ENCODE measurements at places on chromosomes 2 and 18.

GRCh38 chr2:69683170-69683971 is 39.8 kb upstream of the AAK1 start:
- no peak for DNase-seq

DNA sequence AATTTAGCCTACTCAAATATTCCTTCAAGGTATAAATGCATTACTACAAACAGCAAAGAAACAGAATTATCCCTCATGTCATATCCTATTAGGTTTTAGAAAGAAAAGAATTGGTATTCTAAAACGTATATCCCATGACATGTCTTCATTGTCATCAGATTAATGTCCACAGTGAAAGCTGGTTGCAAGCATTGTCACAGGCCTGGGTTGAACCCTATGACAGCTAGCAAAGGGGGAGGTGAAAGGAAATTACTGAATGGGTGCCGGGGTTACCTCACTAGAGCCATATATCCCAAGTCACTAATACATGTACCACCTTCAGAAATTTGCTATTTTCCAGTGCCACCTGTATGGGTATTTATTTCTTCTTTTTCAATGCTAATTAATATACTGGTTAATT is 1630.5 kb upstream of the NXPH2 start:
- no peak for DNase-seq

DNA sequence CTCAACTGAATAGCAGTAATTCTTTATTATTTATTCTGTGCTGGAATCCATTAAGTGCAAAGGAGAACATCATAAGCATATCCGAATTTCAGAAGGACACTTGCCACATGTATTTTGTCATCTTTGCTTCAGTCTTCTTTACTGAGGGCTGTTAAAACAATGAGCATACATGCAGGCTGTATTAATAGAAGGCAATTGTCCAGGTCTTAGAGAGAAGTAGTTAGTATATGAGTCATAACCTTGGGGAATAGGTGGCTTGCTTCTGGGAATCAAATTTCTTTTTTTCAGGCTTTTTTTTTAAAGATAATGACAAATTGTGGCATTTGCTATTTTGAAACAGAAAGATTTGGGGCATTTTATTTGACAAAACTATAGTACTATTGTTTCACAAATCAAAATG is 773.5 kb downstream of the CNTNAP5 start:
- DNase-seq, result no peak

GRCh38 chr2:153105829-153106578 is 372.6 kb downstream of the RPRM start:
- DNase-seq, result no peak

DNA sequence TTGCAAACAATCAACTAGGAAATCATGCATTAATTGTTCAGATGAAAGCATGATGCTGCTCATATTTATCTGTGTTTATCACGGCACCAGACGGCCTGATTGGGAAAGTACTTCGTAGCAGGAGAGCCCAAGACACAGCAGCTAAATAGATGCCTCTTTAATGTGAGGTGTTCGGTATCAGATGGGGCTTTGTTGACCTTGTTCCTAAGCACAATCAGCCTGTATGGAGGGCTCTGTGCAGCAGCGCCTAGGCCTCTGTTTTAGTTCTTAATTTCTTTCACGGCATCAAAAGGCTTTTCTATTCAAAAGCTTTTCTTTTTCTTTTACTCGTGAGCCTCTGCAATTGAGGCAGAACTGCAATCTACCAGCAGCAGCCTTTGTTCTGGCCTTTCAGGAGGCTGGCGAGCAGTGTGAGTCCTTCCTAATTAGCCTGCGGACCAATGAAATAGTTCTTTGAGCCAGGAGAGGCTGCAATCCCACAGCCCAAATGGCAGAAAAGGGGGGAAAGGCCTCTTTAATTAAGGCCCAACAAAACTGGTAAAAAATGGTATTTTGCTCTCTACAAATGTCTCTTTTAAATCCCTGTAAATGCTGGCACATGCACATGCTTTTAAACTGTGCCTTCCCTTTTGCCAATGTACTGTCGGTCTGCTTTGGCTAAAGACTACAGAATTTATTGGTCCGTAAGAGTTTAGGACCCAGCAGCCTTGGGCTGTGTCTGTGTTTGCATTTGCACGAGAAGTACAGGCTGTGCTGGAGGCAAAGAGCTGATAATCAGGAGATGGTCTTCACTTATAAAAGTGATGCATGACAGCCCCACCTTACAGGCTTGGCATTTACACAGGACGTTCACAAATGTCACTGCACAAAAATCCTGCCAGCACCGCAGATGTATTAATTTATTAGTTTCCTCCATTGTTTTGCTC is 159.6 kb downstream of the RND3 start:
- DNase-seq, result peak; percentile 62

DNA sequence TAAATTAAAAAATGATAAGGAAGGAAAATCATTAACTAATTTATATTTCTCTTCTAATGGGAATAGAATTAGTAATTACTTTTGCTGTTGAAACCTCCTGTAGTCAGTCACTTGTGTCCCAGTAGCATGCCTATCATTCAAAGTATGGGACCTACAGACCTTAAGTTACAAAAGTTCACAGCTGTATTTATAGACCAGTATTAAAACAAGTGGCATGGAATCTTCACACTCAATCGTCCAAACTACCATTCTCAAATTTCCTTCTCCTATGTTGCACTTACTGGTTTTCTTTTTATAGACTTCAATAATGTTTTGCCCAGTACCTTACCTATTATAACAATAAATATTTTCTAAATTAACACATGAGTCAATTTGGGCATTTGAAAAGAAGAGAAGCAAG is 639.9 kb downstream of the ERBB4 start:
- DNase-seq, result no peak

GRCh38 chr2:112893752-112894151 is 17.2 kb upstream of the IL37 start:
- no peak for DNase-seq

GRCh38 chr18:55744206-55744605 is 156.2 kb upstream of the TCF4 start:
- DNase-seq, result no peak

DNA sequence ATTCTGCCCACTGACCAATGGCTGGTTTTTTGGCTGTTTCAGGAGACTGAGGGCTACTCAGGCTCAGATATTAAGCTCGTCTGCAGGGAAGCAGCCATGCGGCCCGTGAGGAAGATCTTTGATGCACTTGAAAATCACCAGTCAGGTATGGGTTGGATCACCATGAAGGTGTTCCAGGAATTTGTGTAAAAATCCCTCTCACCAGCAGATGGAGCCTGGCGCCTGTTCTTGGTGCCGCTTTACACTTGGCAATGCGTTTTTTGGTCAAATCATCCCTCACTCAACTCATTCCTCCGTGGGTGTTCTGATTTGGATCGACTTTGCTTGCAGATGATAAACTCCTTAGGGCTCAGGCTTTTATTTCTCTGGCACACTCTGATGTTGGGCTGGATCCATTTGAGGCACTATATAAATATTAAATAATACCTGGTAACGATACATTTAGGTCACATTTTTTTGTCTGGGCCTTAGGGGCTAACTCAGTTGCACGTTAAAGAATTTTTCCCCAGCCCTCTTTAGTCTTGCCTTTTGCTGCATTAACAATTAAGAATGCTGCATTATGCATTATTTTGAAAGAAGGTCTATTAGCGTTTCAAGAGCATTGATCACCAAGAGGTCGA is 50.0 kb downstream of the HDHD2 start:
- DNase-seq, result peak; percentile 15

- DNase-seq, result no peak
Measured at GRCh38 chr2:63827749-63828148, 13.9 kb upstream of the UGP2 start.

- DNase-seq, result no peak
Measured at GRCh38 chr2:172725746-172726145, 9.9 kb upstream of the RAPGEF4 start.

DNA sequence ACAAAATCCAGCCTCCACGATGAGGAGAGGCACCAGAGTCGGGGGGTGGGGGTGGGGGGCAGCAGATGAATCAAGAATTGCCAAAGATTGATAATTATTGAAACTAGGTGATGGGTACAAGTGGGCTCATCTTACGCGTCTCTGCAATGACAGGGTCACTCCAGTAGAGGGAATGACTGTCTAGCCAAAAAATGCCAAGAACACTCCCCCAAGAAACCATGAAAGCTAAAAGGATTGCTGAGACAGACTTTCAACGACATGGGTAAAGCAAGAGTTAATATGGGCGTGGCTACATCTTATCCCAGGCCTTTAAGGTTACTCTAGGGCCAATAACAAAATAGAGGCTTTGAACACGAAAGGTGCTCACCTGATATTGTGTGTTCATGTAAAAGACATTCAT is 86.5 kb downstream of the STK39 start:
- DNase-seq, result no peak

GRCh38 chr2:230864122-230864604 is 579 bp upstream of the ITM2C start:
- no peak for DNase-seq

- DNase-seq, result no peak
Measured at GRCh38 chr2:45891719-45892424, 240.4 kb downstream of the PRKCE start.

DNA sequence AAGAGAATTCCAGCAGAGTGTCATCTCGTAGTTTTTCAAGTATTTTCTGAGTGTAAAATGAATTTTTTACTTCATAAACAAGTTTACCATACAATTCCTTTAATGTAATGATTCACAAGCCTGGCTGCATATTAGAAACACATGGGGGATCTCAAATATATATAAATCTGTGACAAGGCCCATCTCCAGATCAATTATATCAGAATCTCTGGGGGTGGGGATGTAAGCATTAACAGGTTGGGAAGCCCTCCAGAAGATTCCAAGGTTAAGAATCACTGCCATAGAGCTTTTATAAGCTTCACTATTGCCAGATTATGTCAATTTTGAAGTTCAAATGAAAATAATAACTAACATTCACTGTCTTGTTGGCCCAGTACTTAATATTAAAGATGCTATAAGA is 111.2 kb downstream of the BAZ2B start:
- no peak for DNase-seq

- no peak for DNase-seq
Measured at GRCh38 chr2:83991992-83992391, 467.1 kb downstream of the SUCLG1 start.

DNA sequence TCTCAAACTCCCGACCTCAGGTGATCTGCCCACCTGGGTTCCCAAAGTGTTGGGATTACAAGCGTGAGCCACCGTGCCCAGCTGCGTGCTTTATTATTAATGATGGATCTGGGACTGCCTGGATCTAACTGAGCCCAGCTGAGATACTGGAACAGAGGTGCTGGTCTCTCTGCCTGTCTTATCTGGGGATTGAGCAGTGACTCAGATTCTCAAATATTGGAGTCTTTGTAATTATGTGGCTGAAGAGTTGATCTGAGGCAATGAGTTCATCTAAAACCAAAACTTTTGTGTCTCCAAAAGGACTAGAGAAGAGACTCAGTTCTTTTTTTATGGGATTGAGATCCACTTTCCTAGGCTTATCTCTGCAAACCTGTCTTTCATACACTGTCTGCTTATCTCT is 16.3 kb downstream of the PLEKHB2 start:
- DNase-seq, result no peak

DNA sequence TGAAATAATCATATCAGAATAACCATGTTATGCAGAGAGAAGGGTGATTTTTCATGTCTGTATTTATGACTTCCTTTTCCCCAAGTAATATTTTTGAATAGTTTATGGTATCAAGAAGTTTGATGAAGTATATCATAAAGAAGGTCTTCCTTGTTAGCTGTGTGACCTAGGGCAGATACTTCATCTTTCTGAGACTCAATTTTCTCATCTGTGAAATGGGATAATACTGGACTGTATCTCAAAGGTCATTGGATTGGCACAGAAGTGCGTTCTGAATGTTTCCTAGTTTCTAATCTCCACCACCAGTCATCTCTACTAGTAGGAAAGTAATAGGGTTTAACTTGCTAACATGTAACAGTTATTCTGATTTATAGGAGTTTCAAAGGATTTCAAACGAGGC is 52.6 kb downstream of the DGKD start:
- DNase-seq, result no peak

DNA sequence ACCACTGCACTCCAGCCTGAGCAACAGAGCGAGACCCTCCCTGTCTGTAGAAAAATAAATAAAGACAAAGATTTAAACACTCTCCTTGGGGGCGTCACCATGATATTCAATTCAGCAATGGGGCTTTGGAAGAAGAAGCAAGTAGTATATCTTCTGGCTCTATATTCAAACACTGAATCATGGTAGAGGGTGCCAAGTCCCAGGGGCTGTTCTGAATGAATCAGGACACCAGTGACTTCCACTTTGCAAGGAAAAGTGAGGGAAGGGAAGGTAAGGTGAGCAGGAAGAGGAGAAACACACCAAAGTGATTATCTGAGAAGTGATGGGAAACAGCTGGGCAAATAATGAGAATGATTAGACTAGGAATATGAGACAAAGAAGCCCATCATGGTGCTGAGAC is 80.5 kb downstream of the AAK1 start:
- DNase-seq, result no peak

- DNase-seq, result no peak
Measured at GRCh38 chr18:31738460-31739407, 21.9 kb downstream of the SLC25A52 start.

DNA sequence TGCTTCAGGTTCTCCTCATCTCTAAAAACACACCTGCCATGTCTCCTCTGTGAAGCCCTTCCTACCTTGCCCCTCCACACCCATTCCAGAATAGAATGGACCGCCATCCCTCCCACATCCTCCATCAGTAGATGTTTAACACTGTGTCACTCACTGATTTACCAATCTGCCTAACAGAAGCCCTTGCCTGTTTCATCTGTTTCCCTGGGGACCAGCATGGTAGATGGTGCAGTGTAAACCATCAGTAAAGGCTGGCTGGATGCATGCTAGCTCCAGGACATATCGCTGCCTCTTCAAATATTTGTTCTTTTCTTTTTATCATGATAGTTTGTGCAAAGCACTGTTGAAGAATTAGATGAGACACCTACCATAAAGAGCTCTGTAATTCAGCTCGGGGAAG is 271.4 kb downstream of the PIEZO2 start:
- no peak for DNase-seq

DNA sequence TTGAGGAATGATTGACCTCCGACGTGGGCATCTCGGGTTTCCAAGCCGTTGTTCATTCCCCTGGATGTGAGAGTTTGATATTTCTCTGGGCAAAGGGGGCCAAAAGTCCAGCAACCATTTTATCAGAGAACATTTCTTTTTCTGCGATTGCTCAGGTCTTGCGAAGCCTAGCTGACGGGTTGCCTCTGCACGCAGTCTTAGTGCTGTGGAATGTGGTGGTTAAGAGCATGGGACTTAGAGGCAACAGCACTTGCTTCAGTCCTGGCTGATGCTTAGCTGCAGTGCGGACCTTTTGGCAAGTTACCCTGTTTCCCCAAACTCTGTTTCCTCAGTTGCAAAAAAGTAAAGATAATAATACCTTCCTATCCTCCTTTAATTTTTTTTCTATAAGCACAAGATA is 45.0 kb downstream of the FAP start:
- DNase-seq, result no peak

DNA sequence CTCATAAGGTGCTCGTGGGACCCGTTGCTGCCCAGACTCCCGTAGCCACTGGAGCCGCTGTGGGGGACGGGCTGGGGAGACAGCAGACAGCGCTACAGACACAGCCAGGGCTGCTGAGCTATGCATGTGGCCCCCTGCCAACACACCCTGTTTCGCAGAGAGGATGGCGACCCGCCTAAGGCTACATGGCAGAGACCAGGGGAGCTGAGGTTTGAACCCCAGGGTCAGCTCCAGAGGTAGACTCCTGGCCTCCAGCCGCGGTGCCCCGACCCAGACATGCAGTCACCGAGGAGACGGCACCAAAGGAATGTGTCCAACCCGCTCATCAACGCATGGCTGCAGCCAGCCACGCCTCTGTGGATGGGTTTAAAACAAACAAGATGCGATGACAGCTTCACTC is 21.0 kb upstream of the HES6 start:
- no peak for DNase-seq

All from nucleus accumbens (tissue), 56 donors.